ENCODE measurements at places on chromosomes 5 and 9. TPM values are rescaled to one million over a fixed set of nuclear protein-coding genes. Genes with fewer than 3 reads are reported as not detected.
A peak's percentile ranks its signal among the peaks of the same experiment; 100 is the strongest.

- DNase-seq: no peak
- peak overlapping the region; percentile 31 for H3K4me3 ChIP-seq
- no peaks in the 10 kb centered on the region for H3K36me3 ChIP-seq
- H3K27ac ChIP-seq: peak overlapping the region; percentile 9
- no peaks in the 10 kb centered on the region for H3K4me1 ChIP-seq
- H3K27me3 ChIP-seq: no peaks in the 10 kb centered on the region
Measured at GRCh38 chr9:83981126-83981871, 694 bp downstream of the RMI1 start.

DNA sequence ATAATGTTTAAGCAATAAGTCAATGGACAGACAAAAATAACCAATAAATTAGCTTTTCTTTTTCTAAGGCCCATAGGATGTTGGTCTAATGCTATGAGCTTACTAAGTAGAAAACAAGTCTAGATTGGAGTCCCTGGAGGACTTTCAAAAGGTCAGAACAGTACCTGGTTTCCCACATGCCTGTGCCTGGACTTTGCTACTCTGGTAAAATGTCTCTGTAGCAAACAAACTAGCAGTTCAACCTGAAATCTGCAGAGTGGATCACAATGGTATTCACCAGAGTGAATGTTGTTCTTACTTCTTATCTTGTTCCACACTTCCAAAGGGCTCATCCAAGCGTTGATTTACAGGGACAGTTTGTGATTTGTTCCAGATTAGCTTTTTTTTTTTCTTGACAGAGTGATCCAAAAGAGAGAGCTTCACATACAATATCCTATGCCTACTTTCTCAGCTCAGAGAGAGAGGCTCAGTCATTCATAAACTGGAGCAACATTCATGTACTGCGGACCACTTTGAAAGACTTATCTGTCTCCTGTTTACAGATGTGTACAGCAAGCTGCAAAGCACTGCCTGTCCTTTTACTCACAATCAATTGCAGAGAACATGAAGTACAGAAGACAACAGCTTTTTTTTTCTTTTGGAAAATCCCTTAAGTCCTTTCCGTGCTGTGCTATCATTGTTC lies 466.1 kb downstream of the SPATA31D1 start:
- no peaks in the 10 kb centered on the region for H3K27me3 ChIP-seq
- no peak overlapping the region for H3K4me3 ChIP-seq
- no peaks in the 10 kb centered on the region for H3K4me1 ChIP-seq
- H3K27ac ChIP-seq: no peak overlapping the region
- no peaks in the 10 kb centered on the region for H3K36me3 ChIP-seq

DNA sequence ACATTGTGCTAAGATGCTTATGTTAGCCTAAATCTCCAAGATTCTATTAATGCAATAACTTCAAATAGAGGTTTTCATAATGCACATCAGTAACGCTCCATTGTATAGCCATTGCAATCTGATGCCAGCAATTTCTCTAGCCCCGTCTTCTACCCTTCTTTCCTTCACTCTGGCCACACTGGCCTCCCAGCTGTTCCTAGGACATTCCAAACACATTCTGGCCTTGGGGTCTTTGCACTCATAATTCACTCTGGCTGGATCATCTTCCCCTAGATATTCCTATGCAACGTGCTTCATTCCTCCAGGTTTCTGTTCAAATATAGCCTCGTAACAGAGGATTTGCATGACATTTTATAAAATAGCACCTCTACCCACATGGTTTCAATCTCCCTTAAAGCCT lies 23.3 kb downstream of the FAM81B start:
- no peaks in the 10 kb centered on the region for H3K36me3 ChIP-seq
- DNase-seq: no peak
- H3K27ac ChIP-seq: no peak overlapping the region
- H3K4me3 ChIP-seq: no peak overlapping the region
- no peaks in the 10 kb centered on the region for H3K27me3 ChIP-seq

DNA sequence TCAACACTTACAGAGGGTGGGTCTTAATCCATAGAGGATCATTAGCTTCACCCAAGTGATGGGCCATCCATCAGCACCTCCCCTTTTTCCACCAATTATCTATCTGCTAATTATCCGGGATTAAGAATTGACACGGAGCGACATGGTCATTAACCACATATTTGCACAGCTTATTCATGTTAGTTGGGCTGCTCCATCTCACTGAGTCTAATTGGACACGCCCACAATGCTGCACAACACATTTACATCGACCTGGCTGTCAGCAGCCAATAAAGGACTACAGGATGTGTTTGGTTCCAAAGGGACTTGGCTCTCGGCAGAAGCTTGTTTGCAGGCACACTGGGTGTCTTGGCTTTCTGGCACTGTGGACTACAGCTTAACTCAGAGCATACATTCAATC lies 21.6 kb downstream of the FOXE1 start:
- H3K36me3 ChIP-seq: no peaks in the 10 kb centered on the region
- no peaks in the 10 kb centered on the region for H3K27me3 ChIP-seq
- no peak overlapping the region for H3K27ac ChIP-seq

DNA sequence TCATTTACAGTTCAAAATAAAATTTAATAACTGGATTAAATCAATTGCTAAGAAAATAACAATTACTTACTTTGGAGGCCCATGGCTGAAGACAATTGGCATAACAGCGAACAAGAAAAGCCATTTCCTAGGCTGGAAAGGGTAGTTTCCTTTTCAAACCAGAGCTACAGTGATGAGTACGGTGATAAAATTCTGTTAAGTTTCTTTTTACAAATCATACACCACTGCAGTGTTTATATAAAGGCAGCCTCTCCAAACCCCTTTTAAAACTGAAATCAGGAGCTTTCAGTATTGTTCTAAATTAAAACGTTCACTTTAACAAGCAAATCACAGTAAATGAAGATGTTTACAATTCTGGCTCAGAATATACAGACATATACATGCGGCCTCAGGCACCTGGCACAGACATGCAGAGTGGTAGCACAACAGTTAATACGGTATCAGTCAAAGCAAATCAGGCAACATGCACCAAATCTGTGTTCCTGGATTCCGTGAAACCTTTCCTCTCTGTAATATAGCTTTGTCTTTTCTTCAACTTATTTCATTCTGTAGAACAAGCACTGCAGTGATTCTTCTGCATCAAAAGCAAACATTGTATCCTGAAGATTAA lies 102.9 kb downstream of the RAPGEF6 start:
- H3K27me3 ChIP-seq: no peaks in the 10 kb centered on the region
- no peaks in the 10 kb centered on the region for H3K36me3 ChIP-seq
- no peak for DNase-seq

The PCDHB9 gene
- total RNA-seq: 3.8 TPM

DNA sequence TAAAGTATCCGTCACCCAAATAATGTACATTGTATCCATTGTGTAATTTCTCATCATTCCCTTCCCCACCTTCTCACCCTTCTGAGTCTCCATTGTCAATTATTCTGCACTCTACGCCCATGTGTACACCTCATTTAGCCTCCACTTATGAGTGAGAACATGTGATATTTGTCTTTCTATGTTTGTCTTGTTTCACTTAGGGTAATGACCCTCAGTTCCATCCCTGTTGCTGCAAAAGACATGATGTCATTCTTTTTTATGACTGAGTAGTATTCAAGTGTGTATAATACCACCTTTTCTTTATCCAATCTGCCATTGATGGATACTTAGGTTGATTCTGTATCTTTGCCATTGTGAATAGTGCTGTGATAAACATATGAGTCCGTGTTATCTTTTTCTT lies 4.9 kb upstream of the SPATA31C2 start:
- no peaks in the 10 kb centered on the region for H3K27me3 ChIP-seq
- H3K27ac ChIP-seq: no peak overlapping the region
- no peaks in the 10 kb centered on the region for H3K36me3 ChIP-seq
- no peaks in the 10 kb centered on the region for H3K4me1 ChIP-seq
- no peak for DNase-seq

- no peaks in the 10 kb centered on the region for H3K27me3 ChIP-seq
- H3K36me3 ChIP-seq: peaks cover 3% of the 10 kb centered on the region
- H3K27ac ChIP-seq: no peak overlapping the region
- no peaks in the 10 kb centered on the region for H3K4me1 ChIP-seq
Measured at GRCh38 chr9:112861155-112861554, 29.5 kb downstream of the SLC46A2 start.

- no peaks in the 10 kb centered on the region for H3K36me3 ChIP-seq
- no peaks in the 10 kb centered on the region for H3K27me3 ChIP-seq
- H3K4me3 ChIP-seq: no peak overlapping the region
- no peak overlapping the region for H3K27ac ChIP-seq
- no peaks in the 10 kb centered on the region for H3K4me1 ChIP-seq
Measured at GRCh38 chr5:157252711-157253465, 13.0 kb upstream of the CYFIP2 start.

- no peak for DNase-seq
- H3K27ac ChIP-seq: peak overlapping the region; percentile 82
- no peaks in the 10 kb centered on the region for H3K36me3 ChIP-seq
Measured at GRCh38 chr5:33340195-33340594, 100.6 kb upstream of the TARS1 start.

The CATSPER3 gene
- 0.63 TPM for total RNA-seq

The LRRC8A gene
- total RNA-seq: 63.8 TPM

The CCDC187 gene
- total RNA-seq: not detected

DNA sequence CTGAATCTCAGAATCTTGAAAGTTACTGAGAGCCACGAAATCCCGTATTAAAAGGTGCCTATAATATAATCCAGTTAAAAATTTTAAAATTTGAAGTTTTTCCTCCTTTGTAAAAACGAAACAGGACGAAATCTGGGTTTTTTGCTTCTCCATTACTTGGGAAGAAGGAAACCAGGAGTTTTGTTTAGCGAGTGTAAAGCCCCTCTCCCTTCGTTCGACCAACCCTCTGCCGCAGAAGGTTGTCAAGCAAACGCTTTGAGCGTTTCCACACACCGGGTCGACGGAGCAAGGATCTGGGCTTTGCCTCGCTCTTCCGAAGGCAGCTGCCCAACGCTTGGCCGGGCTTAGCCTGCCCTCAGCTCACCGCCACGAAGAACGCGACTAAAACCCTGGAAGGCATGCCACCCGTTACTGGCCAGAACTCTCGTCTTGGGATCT lies 1.6 kb upstream of the FOXE1 start:
- H3K4me1 ChIP-seq: no peaks in the 10 kb centered on the region
- no peaks in the 10 kb centered on the region for H3K27me3 ChIP-seq
- no peak for DNase-seq

DNA sequence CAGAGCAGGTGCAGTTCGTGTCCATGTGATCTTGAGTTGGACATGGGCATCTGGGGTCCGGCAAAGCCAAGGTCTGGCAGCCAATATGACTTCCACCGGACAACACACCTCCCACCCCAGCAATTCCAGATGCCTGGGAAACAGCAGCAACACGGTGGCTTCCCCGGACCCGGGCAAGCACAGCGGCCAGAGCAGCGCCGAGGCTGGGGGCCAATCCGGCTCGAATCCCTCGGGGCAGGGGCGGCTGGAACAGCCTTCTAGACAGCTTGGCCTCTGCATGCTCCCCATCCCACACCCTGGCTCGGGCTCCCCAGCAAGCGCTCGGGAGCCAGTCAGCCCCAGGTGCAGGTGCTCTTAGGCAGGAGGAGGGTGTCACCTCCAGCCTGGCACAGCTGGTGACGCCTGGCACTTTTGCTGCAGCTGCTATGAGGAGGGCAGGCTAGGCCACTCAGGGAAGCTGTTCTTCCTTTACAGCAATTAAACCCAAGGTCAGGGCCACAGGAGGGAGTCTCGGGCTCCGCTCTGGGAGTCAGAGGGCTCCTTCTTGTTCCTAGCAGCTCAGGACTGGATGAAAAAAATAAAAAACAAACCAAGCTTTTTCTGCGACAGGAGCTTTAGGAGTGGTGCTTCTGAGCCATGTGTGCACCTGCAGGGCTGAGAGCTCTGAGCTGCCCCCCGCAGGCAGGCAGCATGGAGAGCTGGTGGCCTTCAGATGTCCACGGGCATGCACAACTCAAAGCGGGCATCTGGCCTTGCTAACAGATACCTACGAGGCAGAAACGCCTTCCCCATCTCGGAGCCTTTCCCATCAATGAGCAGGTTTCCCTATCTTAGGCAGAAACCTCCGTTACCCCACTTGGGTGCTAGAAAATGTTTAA lies 28.2 kb downstream of the DBH start:
- H3K36me3 ChIP-seq: no peaks in the 10 kb centered on the region
- H3K4me1 ChIP-seq: no peaks in the 10 kb centered on the region
- no peak for DNase-seq
- no peak overlapping the region for H3K4me3 ChIP-seq
- no peaks in the 10 kb centered on the region for H3K27me3 ChIP-seq

The G3BP1 gene
- total RNA-seq: 140 TPM

The F2R gene
- total RNA-seq: 17.8 TPM

DNA sequence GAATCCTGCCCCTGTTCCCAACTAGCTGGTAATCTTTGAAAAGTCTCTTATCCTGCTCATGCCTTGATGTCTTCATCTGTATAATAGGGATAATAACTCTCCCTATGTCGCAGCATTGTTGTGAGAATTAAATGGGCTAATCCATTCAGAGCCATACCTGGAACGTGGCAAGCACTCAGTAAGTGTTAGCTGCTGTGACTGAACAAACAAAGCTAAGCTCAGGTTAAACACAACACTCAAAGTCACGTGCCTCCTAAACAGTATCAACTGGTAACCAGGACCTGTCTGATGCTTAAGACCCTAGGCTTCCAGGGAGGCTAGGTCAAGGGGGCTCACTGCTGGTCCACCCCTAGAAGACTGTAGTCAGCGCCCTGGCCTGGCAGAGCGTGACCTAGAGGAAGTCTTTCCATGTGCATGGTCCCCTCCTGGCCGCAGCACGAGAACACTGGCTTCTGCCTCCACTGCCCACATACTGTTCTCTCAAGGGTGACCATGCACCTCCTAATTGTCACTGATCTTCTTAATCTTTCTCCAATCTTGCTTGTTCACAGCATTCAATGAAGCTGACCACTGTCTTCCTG lies 211.1 kb downstream of the TTLL11 start:
- no peak for DNase-seq
- no peak overlapping the region for H3K27ac ChIP-seq
- no peak overlapping the region for H3K4me3 ChIP-seq
- H3K36me3 ChIP-seq: no peaks in the 10 kb centered on the region
- H3K4me1 ChIP-seq: no peaks in the 10 kb centered on the region
- no peaks in the 10 kb centered on the region for H3K27me3 ChIP-seq

The TAF11L12 gene
- not detected for total RNA-seq

DNA sequence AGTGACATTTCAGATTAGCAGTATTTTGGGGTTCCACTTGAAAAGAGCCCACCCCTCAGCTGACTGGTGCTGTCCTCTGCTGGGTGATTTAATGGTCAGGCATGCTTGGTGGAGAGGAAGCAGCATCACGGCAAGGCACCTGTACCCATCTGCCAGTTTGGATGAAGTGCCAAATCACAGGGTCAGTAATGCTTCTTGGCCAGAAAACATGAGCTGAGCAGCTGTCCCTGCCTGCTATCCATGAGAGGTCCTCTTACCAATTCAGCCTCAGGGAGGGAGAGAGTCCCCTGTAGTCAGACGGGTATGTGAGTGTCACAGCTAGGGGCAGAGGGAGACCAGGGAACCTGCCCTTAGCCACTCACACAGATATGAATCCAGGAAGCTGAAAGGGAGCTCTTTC lies 137.9 kb downstream of the SEC61B start:
- H3K4me1 ChIP-seq: no peaks in the 10 kb centered on the region
- no peak for DNase-seq
- no peaks in the 10 kb centered on the region for H3K36me3 ChIP-seq
- H3K27ac ChIP-seq: no peak overlapping the region
- no peak overlapping the region for H3K4me3 ChIP-seq
- H3K27me3 ChIP-seq: peaks cover 2% of the 10 kb centered on the region
